ENCODE measurements at places on chromosomes 7 and 10. TPM values are rescaled to one million over a fixed set of nuclear protein-coding genes. Genes with fewer than 3 reads are reported as not detected.

The TACC2 gene
- total RNA-seq = 76.4 TPM

The ADIRF gene
- total RNA-seq = 374 TPM

The KCNH2 gene
- 6.4 TPM for total RNA-seq

The PFKFB3 gene
- total RNA-seq = 43.2 TPM

The NXPH1 gene
- 0.25 TPM for total RNA-seq

The VGF gene
- 1.2 TPM for total RNA-seq

The TUBAL3 gene
- total RNA-seq = not detected

The AASS gene
- 34.4 TPM for total RNA-seq

The GSTO2 gene
- 13.8 TPM for total RNA-seq

GRCh38 chr10:130339091-130339490 lies 202.9 kb downstream of the GLRX3 start:
- H3K27me3 ChIP-seq = no peaks in the 10 kb centered on the region
- H3K4me1 ChIP-seq = no peaks in the 10 kb centered on the region
- H3K4me3 ChIP-seq = no peak overlapping the region
- H3K36me3 ChIP-seq = no peaks in the 10 kb centered on the region

DNA sequence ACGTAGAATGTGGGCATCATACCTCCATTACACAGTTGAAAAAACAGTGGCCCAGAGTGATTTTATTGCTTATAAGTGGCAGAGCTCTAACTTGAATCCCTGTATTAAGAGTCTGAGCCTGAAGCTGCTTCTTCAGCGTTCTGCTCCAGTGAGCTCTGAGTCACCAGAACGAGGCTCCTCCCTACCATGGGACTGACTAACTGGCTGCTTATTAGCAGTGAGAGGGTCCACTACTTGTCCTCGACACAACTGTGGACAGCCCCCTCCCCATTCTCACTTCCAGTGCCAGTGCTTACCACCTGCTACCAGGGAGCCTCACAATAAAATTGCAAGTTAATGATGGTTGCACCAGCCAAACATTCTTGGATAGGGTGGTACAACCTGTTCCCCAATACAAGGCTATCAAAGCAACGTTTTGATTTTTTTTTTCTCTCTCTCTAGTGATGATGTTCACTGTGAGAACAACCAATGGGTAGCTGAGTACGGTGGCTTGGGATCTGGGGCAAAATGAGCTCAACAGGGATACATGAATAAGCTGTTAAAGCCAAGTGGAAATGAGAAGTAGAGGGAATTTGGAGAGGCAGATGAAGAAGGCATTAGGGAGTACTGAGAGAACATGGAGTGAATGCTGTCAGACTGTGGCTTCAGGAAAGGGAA lies 2.7 kb upstream of the NRG3 start:
- H3K27ac ChIP-seq = no peak overlapping the region
- no peaks in the 10 kb centered on the region for H3K36me3 ChIP-seq
- H3K27me3 ChIP-seq = peaks cover 6% of the 10 kb centered on the region
- no peak overlapping the region for H3K4me3 ChIP-seq
- DNase-seq = no peak
- peaks cover 20% of the 10 kb centered on the region for H3K4me1 ChIP-seq

- DNase-seq = no peak
- no peaks in the 10 kb centered on the region for H3K27me3 ChIP-seq
- H3K27ac ChIP-seq = no peak overlapping the region
- H3K4me1 ChIP-seq = peaks cover 18% of the 10 kb centered on the region
- no peak overlapping the region for H3K4me3 ChIP-seq
Measured at GRCh38 chr7:104551226-104551625, 222.8 kb downstream of the LHFPL3 start.

- no peak overlapping the region for H3K27ac ChIP-seq
- DNase-seq = no peak
- H3K27me3 ChIP-seq = no peaks in the 10 kb centered on the region
- no peak overlapping the region for H3K4me3 ChIP-seq
- H3K4me1 ChIP-seq = no peaks in the 10 kb centered on the region
Measured at GRCh38 chr10:113612154-113612553, 51.7 kb downstream of the NRAP start.

- no peaks in the 10 kb centered on the region for H3K27me3 ChIP-seq
Measured at GRCh38 chr10:50653142-50653541, 29.4 kb upstream of the SGMS1 start.

GRCh38 chr7:42573881-42574672 lies 337.1 kb upstream of the GLI3 start:
- no peaks in the 10 kb centered on the region for H3K27me3 ChIP-seq
- H3K4me1 ChIP-seq = peaks cover 22% of the 10 kb centered on the region
- no peak for DNase-seq

DNA sequence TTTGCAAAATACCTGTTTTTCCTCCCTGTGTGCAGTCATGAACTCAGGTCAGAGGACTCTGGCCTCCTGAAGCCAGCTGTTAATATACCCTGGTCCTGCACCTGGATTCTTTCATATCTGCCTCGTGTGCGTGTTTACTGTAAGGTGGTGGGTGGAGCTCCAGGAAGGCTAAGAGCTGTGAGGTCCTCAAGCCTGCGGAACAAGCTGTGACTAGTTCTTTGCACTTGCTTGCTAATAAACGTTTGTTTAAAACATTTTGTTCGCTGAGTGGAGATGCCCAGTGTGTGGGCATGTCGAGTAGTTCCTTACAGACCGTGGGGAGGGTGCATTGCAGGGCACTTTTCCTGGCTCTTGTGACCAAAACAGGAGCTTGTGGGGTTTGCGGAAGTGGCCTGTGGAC lies 139.0 kb downstream of the DOCK1 start:
- no peak for DNase-seq
- no peak overlapping the region for H3K4me3 ChIP-seq
- peaks cover 26% of the 10 kb centered on the region for H3K36me3 ChIP-seq

GRCh38 chr7:16264036-16264819 lies 157.1 kb downstream of the CRPPA start:
- no peaks in the 10 kb centered on the region for H3K27me3 ChIP-seq
- H3K4me1 ChIP-seq = no peaks in the 10 kb centered on the region
- no peak overlapping the region for H3K27ac ChIP-seq
- no peaks in the 10 kb centered on the region for H3K36me3 ChIP-seq
- H3K4me3 ChIP-seq = no peak overlapping the region

DNA sequence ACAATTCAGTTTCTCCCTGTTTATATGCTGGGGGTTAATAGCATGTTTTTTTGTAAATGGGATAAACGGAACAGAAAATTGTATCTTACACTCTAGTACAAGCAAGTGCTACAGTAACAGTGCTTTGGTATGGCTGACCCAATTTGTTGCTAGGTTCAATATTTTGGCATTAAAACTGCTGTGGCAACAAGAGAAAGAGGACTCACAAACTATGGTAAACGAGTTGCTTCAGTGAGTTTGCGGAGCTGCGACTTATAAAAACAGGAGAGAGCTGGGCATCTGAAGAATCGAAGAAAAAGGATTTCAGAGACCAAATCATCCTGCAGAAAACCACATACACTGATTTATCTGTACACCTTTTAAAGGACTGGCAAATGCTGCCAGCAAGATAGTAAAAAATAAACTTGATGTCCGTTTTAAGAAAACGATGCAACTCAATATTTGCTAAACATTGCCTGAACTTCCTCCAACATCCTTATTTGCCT lies 2.2 kb downstream of the GLUD1 start:
- H3K27ac ChIP-seq = peak overlapping the region; percentile 89
- peaks cover 54% of the 10 kb centered on the region for H3K4me1 ChIP-seq
- no peaks in the 10 kb centered on the region for H3K36me3 ChIP-seq
- peak overlapping the region; percentile 93 for H3K4me3 ChIP-seq

DNA sequence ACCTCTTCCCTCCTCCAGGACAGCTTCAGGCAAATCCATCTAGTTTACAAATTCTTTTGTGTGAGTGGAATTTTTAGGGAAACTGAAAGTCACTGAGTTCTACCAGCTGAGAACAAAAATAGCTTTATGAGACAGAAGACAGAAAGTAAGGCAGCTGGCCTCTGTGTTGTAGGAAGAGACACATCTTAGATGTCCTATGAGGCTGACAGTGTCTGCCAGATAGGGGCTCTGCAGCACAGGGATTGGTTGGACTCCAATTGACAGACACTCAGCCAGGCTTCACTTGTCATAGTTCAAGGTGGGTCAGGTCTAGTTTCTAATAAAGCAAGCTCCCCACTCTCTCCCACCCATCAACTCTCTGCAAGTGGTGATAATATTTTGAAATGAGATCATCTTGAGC lies 574.9 kb downstream of the CCSER2 start:
- no peaks in the 10 kb centered on the region for H3K27me3 ChIP-seq
- H3K4me1 ChIP-seq = no peaks in the 10 kb centered on the region
- no peaks in the 10 kb centered on the region for H3K36me3 ChIP-seq
- no peak for DNase-seq
- no peak overlapping the region for H3K4me3 ChIP-seq

DNA sequence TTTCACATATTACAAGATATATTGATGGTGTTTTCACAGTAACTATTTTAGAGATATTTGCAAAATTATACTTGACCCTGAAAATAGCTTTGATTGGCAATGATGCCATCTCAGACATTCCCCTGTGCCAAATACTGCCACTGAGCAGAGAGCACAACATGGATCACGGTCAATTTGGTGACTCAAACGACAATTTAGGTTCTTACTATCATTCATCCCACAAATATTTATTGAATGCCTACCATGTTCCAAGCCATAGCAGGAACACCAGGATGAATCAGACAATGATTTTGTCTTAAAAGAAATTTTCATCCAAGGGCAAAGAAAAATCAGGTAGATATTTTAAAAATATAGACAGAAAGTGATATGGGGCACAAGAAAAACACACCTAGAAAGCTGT lies 153.2 kb upstream of the ADO start:
- H3K4me3 ChIP-seq = no peak overlapping the region
- DNase-seq = no peak
- no peaks in the 10 kb centered on the region for H3K36me3 ChIP-seq
- no peak overlapping the region for H3K27ac ChIP-seq
- peaks cover 6% of the 10 kb centered on the region for H3K4me1 ChIP-seq

DNA sequence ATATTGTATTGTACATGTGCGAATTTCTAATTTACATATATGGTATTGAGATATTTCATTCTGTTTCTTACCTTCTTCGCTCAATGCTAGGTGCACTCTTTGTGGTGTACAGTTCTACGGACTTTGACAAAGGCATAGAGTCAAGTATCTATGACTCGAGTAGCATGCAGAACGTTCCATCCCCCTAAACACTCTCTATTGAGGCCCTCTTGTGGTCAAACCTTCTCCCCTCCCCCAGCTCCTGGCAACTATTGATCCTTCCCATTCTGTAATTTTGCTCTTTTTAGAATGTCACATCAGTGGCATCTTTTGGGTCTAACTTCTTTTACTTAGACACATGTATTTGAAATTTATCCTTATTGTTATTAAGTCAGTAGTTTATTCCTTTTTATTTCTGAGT lies 30.7 kb upstream of the GDF10 start:
- DNase-seq = no peak
- H3K27ac ChIP-seq = no peak overlapping the region
- H3K27me3 ChIP-seq = no peaks in the 10 kb centered on the region
- no peaks in the 10 kb centered on the region for H3K4me1 ChIP-seq
- H3K36me3 ChIP-seq = no peaks in the 10 kb centered on the region

DNA sequence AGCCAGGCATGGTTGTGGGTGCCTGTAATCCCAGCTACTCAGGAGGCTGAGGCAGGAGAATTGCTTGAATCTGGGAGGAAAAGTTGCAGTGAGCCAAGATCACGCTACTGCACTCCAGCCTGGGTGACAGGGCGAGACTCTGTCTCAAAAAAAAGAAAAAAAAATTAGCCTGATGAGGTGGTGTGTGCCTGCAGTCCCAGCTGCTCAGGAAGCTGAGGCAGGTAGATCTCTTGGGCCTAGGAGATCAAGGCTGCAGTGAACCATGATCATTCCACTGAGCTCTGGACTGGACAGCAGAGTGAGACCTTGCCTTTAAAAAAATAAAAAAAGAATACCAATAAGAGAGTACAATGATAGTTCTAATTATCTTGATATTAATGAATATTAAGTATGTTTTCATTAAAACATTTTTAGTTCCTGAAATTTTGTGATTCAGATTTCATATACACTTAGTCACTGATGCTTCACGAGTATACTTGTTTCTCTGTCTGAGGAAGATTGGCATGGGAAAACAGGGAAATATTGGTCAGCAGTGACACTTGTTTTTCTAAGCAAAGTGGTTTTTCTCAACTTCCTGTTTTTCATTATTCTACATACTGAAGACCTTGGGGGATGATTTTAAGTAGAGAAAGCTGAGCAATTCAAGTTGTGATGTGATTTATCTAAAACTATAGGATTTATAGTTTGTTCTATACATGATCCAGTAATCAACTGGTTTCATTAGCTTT lies 76.8 kb downstream of the ADK start:
- H3K27me3 ChIP-seq = no peaks in the 10 kb centered on the region
- no peak for DNase-seq
- no peaks in the 10 kb centered on the region for H3K4me1 ChIP-seq
- no peak overlapping the region for H3K27ac ChIP-seq

DNA sequence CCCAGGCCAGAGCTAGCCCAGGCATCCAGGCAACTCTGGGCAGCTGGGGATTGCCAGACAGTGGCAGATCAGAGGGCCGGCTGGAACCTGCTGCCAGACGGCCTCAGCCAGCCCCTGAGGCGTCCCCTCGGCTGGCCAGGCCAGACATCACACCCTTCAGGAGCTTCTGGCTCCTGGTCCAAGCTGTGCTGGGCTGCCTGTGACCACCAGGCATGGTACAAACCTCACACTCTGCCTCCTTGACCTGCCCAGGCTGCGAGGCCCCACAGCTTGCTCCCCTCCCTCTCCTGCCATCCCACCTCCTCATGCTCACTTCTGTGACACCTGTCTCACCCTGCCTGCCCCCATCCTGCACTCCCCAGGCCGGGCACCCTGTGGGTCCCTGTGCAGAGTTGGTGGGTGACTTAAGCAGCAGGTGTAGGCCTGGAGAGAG lies 5.7 kb downstream of the DEPP1 start:
- no peak overlapping the region for H3K4me3 ChIP-seq
- H3K4me1 ChIP-seq = peaks cover 36% of the 10 kb centered on the region
- peaks cover 4% of the 10 kb centered on the region for H3K36me3 ChIP-seq
- no peak for DNase-seq
- no peaks in the 10 kb centered on the region for H3K27me3 ChIP-seq

DNA sequence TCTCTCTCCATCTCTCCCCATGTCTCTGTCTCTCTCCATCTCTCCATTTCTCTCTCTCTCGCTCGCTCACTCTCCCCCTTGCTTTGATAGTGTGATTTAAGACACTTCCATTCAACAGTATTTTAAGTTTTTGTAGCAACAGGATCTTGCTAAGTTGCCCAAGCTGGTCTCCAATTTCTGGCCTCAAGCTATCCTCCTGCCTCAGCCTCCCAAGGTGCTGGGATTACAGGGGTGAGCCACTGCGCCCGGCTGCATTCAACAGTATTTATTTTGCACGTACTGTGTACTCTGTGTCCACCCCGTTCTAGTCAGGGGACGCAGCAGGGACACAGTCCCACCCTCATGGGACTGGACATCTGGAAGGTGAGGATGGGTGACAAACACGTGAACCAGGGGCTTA lies 14.4 kb upstream of the PDGFA start:
- no peak for DNase-seq
- no peak overlapping the region for H3K27ac ChIP-seq
- H3K27me3 ChIP-seq = no peaks in the 10 kb centered on the region
- peaks cover 16% of the 10 kb centered on the region for H3K4me1 ChIP-seq

- no peak overlapping the region for H3K27ac ChIP-seq
- H3K4me1 ChIP-seq = no peaks in the 10 kb centered on the region
- no peaks in the 10 kb centered on the region for H3K27me3 ChIP-seq
- H3K4me3 ChIP-seq = no peak overlapping the region
Measured at GRCh38 chr10:126045861-126046260, 149.5 kb downstream of the FANK1 start.

- H3K4me3 ChIP-seq = no peak overlapping the region
- H3K27ac ChIP-seq = no peak overlapping the region
- no peaks in the 10 kb centered on the region for H3K4me1 ChIP-seq
- no peak for DNase-seq
- H3K27me3 ChIP-seq = no peaks in the 10 kb centered on the region
- no peaks in the 10 kb centered on the region for H3K36me3 ChIP-seq
Measured at GRCh38 chr10:108894402-108895301, 1028.7 kb downstream of the XPNPEP1 start.

Measured in vagina (tissue), 2 donors.